ENCODE measurements at places on chromosomes 2 and 18.

DNA sequence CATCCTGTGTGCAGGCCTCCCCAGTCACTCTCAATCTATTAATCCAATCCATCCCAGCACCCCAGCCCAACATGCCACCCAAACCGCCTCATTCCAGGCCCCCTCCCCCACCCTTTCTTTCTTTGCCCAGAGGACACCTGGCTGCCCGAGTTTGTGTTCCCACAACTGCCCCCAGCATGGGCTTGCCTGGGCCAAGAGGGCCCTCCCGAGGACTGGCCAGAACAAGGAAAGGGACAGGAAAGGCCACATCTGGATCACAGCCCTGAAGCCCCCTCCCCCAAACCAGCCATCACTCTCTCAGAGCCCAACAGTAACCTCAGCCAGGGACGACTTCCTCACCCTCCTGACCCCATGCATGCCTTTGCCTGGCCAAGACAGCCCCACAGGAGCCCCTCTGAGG, 1.2 kb downstream of the TNS1 start:
- no peak for DNase-seq

GRCh38 chr2:176114120-176114929, 2.3 kb upstream of the HOXD10 start:
- no peak for DNase-seq

GRCh38 chr2:220424561-220424960, 797.1 kb downstream of the SLC4A3 start:
- DNase-seq = no peak

DNA sequence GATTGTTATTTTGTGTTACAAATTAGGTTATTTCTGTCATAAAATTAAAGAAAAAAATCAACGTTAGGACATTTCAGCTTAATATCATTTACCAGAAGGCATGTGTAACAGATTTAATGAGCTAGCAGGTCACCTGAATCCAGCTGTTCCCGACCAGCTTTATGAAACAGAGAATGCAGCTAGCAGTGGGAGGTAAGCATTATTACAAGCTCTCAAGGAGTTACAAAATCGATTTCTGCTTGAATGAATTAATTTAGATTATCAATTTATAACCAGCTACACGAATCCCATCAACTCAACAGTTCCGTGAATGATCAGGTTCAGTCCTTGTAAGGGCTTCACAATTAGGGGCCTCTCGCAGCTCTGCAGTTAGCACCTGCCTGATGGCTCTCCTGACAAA, 211.9 kb downstream of the PTGR3 start:
- DNase-seq = no peak

- no peak for DNase-seq
Observed at GRCh38 chr18:13934058-13934457, 18.7 kb upstream of the MC2R start.

DNA sequence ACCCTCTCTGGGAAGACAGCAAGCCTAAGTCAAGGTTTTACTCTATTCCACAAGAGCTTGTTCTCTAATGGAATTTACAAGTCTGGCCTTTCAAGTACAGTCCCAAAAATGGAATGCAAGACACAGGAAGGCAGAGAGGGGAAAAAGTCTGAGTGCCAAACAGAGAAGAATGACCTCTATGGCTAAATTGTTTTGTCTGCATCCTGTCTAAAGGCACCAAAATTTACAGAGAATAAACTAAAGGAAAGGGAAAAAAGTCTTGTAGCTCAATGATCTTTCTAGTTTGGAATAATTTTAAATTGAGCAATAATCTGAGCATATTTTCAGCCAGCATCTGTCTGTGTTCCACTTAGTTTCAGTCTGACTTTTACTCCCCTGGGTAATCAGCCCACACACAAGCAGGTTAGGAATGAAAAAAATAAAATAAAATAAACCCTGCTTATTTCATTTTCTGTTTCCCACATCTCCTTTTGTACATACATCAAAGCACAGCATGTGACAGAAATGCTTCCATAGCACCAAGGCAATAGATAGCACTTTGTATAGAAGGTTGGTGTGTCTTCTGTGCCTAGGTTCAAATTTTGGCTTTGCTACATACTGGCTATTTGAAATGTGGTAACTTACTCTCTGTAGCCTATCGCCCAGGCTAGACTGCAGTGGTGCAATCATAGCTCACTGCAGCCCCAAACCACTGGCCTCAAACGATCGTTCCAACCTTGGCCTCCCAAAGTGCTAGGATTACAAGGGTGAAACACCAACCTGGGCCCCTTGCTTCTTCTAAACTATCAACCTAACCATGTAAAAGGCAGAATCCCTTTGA, 105.1 kb downstream of the SLC8A1 start:
- no peak for DNase-seq

DNA sequence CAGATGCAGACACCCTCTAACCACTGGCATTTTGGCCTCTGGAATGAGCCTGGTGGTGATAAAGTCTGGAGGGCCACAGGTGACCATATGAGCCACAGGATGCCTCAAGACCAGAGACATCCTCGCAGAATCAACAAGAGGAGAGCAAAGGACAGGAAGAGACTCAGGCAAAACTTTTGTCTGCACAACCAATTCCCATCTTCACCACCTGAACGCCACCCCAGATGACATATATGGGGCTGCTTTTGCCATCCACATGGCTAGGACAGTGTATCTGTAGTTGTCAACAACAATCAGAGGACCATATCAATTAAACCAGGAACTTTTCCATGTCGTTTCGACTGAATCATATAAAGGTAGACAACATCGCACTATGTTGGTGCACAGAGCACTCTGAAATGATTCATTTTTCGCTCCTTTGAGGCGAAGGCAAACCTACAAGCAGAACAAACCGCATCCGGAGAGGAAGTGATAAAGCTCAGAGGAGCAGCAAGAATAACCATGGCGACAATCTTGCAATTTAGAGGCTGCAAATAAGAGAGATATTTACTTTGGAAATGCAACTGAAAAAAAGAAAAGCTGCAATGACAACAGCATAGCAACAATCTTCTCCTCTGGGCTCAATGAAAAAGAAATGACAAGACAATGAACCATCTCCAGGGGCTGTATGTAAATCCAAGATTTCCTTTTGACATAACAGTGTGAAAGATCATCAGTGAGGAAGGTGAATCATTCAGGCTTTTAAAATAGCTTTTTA, 204.5 kb downstream of the ARL4C start:
- DNase-seq = peak; percentile 95

- DNase-seq = no peak
Observed at GRCh38 chr2:239306274-239307220, 94.3 kb downstream of the HDAC4 start.

DNA sequence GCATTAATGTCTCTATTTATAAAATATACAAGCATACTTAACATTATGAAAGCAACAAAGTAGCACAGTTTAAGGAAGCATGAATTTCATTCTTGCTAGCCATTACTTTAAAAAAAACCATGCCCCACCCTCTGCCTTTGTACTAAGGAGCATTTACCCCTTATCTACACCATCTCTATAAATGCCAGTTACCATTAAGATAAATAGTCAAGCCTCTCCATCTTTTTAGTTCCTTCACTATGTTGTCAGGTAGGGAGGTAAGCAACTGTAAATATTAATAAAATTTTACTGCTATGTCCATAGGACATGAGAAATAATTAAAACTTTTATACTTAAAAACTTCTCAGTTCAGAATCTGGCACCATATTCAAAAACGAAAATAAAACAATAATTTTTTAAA, 42.1 kb downstream of the ROCK1 start:
- DNase-seq = no peak

DNA sequence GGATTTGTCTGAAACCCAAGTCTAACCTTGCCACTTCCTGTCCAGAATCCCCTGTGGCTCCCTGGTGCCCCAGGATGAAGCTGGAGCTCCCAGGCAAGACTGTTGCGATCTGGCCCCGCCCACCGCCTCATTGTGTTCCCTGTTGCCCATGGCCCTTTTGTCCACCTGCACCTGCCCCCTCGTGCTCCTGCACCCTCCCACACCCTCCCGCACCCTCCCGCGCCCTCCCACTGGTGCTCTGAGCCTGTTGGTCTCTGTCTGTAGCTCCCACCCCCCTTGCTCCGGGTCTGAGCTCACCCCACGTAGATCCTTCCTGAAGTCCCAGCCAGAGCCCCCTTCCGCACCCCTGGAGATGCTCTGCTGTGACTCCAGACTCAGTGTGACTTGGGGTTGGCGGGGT, 244.4 kb downstream of the ATAD2B start:
- no peak for DNase-seq

DNA sequence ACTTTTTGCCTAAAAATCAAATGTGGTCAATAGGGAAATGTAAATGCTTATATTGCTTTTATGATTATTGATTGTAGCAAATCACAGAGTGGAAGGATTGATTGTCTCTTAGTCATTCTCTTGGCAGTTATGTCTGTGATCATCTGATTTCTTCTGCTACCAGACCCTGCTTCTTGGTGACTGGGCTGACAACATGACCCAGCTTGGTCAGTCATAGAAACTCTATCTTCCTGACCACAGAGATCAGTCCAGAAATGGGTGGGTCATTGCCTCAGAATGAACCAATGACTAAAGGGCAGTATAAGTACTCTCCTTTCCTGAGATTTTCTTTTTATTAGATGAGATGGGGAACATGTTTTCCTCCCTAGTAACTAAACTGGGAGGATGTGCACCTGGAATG, 87.6 kb downstream of the MAIP1 start:
- DNase-seq = no peak

DNA sequence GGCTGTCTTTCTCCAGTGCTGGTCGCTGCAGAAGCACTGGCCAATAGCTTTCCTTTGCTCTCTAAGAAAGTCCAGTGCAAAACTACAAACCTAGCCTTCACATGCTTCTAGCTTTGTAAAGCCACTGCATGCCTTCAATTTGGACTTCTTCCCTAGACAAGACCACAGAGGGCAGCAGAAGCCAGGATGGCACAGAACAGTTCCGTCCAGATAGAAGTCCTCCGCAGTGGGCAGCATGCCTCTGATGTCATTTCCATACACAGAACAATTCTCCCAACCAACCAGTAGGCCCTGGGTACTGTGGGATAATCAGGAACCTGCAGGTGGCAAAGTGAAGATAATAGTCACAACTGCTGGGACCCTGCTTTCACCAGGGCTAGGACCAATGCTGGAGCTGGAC, 3.3 kb downstream of the ST6GAL2 start:
- no peak for DNase-seq

DNA sequence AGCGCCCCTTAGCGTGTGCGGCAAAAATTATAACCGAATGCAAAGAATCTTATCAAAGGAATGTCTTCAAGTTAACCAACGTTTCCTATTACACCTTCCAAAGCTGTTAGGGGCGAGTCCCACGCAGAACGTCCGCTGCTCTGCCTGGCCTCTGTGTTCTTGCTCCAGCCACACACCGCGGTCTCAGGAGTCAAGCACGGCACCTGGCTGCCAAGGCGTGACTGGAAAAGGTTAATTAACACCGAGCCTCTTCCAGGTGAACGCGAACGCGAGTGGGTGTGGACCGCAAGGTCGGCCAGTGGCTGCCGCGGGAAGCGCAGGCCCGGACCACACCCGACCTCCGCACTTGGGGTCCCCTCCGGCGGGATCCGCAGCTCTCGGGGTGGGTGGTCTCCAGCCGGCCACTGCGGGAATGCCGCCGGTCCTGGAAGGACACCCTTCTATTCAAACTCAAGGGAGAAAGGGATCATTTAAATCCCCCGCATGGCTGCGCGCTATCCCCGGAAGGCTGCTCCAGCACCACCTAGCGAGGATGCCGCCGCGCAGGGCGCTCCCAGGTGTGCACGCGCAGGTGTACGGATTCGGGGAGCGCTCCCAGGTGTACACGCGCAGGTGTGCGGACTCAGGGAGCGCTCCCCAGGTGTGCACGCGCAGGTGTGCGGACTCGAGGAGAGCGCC, 830 bp downstream of the CYB5A start:
- peak; percentile 10 for DNase-seq

- no peak for DNase-seq
Observed at GRCh38 chr18:79928563-79928960, 22.9 kb downstream of the SLC66A2 start.

- peak; percentile 73 for DNase-seq
Observed at GRCh38 chr18:70672581-70672980, 383.7 kb downstream of the SOCS6 start.

GRCh38 chr18:73895701-73896100, 251.9 kb downstream of the FBXO15 start:
- DNase-seq = no peak

- DNase-seq = no peak
Observed at GRCh38 chr18:21112140-21112473, 494 bp upstream of the ROCK1 start.

DNA sequence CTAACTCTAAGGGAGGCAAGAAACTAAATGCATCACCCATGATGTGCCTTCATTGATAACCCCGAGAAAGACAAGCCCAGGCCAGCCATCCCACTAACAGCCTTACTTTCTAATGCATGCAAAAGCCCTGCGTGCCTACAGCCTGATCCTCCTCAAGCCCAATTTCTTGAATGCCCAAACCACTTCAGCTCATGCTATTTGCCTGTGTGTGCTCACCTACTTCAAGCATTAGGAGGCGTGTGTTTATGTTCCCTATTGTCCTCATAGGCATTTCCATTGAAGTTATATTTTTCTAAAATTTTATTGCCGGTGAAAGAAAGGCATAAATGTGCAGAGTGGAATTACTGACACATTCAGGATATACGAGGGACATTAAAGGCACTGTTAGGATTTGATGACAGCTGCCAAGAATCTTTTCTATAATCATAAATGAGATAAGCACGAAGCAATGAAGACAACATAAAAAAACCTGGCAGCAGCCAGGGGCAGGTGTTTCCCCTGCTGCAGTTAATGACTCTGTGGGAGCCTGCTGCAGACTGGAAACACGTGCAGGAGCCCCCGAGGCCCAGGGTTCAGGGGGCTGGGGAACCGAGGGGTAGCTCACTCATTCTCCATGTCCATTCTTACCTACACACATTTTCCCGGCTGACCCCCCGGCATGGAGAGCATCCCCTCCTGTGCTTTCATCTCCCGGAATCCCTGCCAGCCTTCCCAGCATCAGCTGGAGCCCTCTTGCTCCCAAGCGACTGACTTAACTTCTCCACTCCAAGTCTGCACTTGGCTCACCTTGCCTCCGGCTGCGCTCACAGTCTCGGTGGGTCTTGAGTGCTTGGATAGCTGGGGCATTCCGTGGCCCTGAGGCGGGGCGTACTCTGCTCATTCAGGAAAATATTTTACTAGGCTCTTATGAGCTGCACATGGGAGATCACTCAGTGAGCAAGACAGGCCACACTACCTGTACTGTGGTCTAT, 292.3 kb upstream of the SIX2 start:
- no peak for DNase-seq

- DNase-seq = no peak
Observed at GRCh38 chr18:3713166-3713565, 263.2 kb downstream of the TGIF1 start.

- no peak for DNase-seq
Observed at GRCh38 chr18:36086186-36086585, 18.8 kb upstream of the RPRD1A start.
